ENCODE measurements at places on chromosomes 6 and 20. TPM values are rescaled to one million over a fixed set of nuclear protein-coding genes. Genes with fewer than 3 reads are reported as not detected.
A peak's percentile ranks its signal among the peaks of the same experiment; 100 is the strongest.

The GMPR gene
- 18.8 TPM for total RNA-seq

DNA sequence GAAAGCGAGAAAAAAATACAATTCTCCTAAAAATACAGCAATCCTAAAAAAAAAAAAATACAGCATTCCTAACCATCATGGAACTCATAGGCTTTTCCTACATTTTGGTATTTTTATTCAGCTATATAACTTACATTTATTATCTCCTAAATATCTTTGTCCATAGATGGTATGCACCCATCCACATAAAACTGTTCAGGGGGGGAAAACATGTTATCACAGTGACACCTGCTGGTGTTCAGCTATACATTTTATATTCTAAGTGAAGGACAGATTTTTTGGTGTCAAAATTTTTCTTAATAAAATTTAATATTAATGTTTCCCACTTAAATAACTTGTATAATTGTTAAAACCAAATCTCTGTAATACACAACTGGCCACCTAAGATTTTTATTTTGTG lies 58.0 kb downstream of the BLOC1S5 start:
- no peaks in the 10 kb centered on the region for H3K36me3 ChIP-seq
- DNase-seq = no peak
- H3K27ac ChIP-seq = no peak overlapping the region
- H3K4me1 ChIP-seq = no peaks in the 10 kb centered on the region

- no peaks in the 10 kb centered on the region for H3K4me1 ChIP-seq
- no peaks in the 10 kb centered on the region for H3K36me3 ChIP-seq
- H3K27me3 ChIP-seq = no peaks in the 10 kb centered on the region
- H3K27ac ChIP-seq = no peak overlapping the region
Observed at GRCh38 chr6:106114492-106114891, 28.4 kb downstream of the PRDM1 start.

DNA sequence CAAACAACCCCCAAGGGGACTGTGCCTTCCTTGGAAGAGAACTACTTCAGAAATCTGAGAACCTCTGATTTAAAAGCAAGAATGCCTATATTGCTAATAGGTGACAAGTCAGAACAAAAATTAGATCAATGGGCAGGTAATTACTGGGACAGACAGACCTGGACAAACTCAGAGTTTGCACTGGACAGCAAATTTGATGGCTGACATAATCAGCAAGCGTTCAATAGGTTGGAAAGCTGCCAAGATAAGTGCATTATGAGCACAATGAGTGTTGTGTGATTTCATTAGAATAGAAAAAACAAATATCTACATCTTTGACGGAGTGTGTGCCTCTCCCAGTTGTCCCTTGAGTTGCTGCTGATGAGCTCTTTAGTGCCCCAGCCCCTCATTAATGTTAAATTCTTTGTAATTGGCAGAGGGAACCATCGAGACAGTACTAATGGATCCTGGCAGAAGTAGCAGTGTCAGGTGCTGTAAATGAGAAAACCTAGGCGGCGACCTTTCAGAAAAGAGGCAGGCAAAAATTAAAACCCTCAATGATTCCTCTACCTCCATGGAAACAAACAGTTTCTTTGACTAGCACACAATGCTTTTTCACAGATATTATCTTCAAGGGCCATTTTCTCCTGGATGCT lies 116.5 kb upstream of the COL21A1 start:
- DNase-seq = no peak
- H3K4me1 ChIP-seq = peaks cover 54% of the 10 kb centered on the region
- peak overlapping the region; percentile 95 for H3K27ac ChIP-seq
- no peaks in the 10 kb centered on the region for H3K36me3 ChIP-seq
- no peaks in the 10 kb centered on the region for H3K27me3 ChIP-seq

DNA sequence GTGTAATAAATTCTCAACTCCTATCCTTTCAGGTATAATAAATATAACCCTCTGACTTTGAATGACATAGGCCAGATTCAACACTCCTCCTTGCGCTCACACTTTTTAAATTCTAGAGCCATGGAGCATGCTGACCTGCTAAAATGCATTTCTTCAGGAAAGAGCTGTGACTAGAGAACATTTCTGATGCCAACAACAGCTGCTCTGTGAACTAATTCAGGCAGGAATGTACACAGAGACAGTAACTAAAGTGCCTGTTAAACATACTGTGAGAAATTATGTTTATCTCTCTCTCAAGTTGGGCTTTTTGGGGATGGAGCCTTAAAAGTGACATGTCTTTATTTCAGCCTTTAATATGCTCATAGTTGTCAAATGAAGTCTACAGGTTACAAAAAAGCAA lies 8.3 kb downstream of the NHSL1 start:
- H3K27me3 ChIP-seq = no peaks in the 10 kb centered on the region
- H3K4me3 ChIP-seq = no peak overlapping the region
- peak overlapping the region; percentile 65 for H3K27ac ChIP-seq
- no peaks in the 10 kb centered on the region for H3K36me3 ChIP-seq

All from sigmoid colon (tissue), 7 donors.